Testis (tissue), 5 donors: ENCODE measurements at places on chromosomes 6 and 20.

- no peak for DNase-seq
These were observed 23.3 kb downstream of the NAPB start for GRCh38 chr20:23397961-23398360.

GRCh38 chr6:71727632-71728294 lies 158.6 kb upstream of the RIMS1 start:
- DNase-seq, result no peak

GRCh38 chr6:12601881-12602280 lies 114.7 kb upstream of the PHACTR1 start:
- DNase-seq, result no peak

- DNase-seq, result no peak
These were observed 47.4 kb downstream of the AIG1 start for GRCh38 chr6:143107911-143108761.

DNA sequence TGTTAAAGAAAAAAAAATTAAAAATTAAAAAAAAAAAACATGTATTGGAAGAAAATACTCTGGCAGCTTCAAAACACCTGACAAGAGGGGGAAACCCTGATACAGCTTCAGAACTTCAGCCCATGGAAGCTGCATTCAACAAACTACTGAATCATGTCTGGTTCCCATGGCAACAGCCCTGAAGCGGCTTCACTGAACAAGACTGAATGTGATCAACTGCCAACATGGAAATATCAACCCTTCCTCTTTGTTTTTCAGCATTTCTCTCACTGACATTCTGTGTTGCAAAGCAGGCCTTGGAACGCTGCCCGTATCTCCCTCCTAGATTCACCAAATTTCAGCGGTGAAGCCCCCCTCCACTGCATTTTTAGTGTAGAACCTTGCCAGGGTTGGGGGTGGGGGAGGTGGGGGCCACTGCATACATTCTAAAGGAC lies 91.3 kb upstream of the SHLD1 start:
- DNase-seq, result peak; percentile 51

GRCh38 chr20:21393166-21393565 lies 4.2 kb downstream of the NKX2-4 start:
- DNase-seq, result no peak

- DNase-seq, result no peak
These were observed 11.6 kb downstream of the ZKSCAN4 start for GRCh38 chr6:28240471-28240870.

- DNase-seq, result peak; percentile 65
These were observed 7.9 kb downstream of the NKX2-2 start for GRCh38 chr20:21505810-21506530.

- no peak for DNase-seq
These were observed 645.6 kb downstream of the KHDRBS2 start for GRCh38 chr6:61640463-61640862.

- DNase-seq, result no peak
These were observed 7.3 kb upstream of the DLGAP4 start for GRCh38 chr20:36298795-36299339.

DNA sequence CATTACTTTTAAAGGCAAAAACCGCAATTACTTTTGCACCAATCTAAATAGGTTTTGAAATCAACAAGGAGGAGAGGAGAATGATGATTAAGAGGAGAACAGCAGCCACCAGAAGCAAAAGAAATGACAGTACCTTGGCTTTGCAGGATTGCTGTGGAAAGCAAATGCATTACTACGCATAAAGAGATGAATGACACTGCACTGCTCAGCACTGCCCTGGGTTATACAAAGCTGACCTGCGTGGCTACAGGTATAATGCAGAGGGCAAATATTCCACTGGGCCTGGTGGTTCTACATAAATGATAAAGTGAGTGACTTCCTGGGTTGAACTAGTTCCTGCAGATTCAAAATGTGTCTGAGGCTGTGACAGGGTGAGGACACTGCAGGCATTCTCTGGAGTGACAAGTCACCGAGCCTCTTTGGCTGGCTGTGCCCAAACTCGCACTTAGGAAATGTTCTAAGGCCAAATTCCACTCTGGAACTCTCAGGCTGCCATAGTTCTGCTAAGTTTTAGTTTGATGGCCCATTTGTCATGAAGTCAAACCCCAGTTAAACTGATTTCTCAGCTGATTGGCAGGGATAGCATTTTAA lies 78.6 kb downstream of the INSM1 start:
- DNase-seq, result no peak

- DNase-seq, result no peak
These were observed 42.2 kb downstream of the CDYL start for GRCh38 chr6:4818272-4818938.

DNA sequence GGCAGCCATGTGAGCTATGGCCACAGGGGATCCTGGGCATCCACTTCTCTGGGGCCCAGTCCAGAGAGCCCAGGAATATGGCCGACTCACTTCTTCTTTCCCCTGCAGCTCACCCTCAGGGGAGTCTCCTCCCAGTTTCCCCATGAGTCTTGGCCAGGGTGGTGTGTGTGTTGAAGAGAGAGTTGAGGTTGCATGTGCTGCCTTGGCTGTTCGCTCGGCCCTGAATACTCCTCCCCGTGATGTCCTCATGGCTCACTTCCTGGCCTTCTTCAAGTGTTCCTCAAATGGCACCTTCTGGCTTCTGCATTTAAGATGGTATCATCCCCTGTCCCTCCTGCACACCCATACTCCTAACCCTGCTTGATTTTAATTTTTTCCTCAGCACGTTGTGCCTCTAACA lies 3.2 kb upstream of the TREML1 start:
- no peak for DNase-seq

GRCh38 chr6:111639266-111639665 lies 33.6 kb upstream of the TRAF3IP2 start:
- DNase-seq, result no peak

- no peak for DNase-seq
These were observed 120.0 kb downstream of the SIM1 start for GRCh38 chr6:100344761-100345160.

GRCh38 chr20:44022464-44022863 lies 107.8 kb downstream of the TOX2 start:
- DNase-seq, result no peak

GRCh38 chr6:137067399-137067798 lies 22.6 kb upstream of the IL20RA start:
- DNase-seq, result no peak

GRCh38 chr20:37526238-37526838 lies 1.3 kb downstream of the BLCAP start:
- peak; percentile 37 for DNase-seq

GRCh38 chr20:41047975-41048305 lies 19.3 kb downstream of the TOP1 start:
- no peak for DNase-seq

- DNase-seq, result no peak
These were observed 7.1 kb downstream of the AMD1 start for GRCh38 chr6:110881546-110882273.

- DNase-seq, result no peak
These were observed 102.3 kb upstream of the IMPG1 start for GRCh38 chr6:76174722-76175121.

GRCh38 chr20:62423326-62423706 lies 4.0 kb downstream of the RBBP8NL start:
- DNase-seq, result no peak
